ENCODE measurements at places on chromosomes 6 and 20.

GRCh38 chr6:74208239-74208638, 512.2 kb downstream of the CD109 start:
- DNase-seq = no peak

- no peak for DNase-seq
Observed at GRCh38 chr6:136066005-136066404, 184.1 kb downstream of the MTFR2 start.

- DNase-seq = no peak
Observed at GRCh38 chr6:159689001-159689400, 4.0 kb downstream of the SOD2 start.

DNA sequence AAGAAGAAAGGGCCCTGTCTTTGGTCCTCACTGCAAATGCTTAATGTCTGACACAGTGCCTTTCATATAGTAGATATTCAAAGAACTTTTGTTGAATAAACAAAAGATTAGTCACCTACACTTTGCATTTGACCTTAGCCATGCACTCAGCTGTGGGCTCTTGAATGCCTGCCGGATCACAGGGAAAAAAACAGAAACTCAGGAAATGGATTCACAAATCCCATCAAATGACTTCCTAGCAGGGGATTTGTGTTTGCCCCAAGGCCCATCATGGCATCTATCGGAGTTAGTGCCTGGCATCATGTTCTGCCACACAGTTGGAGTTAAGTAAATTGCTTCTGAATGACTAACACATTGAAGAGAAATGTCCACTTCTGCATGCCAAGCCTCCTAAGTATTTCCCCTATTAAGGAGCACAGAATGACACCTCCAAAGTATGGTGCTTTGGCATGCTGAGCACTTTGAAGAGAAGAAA, 72.3 kb upstream of the DST start:
- no peak for DNase-seq

- DNase-seq = no peak
Observed at GRCh38 chr6:99345164-99345563, 4.3 kb downstream of the FAXC start.

DNA sequence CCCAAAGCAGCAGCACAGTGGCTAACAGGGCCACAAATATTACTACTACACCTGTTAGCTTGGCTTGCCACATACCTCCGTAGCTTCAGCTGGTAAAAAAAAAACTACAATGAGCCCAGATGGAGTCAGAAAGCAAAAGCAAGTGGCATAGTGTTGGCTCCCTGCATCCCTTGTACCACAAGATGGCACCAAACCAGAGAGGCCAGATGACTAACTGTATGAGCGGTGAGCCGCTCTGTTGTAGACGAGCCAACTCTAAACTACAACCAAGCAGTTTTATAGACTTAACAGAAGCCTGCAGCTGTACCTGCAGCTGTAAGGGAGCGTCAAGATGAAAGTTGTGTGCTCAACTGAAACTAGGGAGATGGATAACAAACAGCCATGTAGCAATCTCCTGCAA, 84.5 kb upstream of the MCHR2 start:
- no peak for DNase-seq

DNA sequence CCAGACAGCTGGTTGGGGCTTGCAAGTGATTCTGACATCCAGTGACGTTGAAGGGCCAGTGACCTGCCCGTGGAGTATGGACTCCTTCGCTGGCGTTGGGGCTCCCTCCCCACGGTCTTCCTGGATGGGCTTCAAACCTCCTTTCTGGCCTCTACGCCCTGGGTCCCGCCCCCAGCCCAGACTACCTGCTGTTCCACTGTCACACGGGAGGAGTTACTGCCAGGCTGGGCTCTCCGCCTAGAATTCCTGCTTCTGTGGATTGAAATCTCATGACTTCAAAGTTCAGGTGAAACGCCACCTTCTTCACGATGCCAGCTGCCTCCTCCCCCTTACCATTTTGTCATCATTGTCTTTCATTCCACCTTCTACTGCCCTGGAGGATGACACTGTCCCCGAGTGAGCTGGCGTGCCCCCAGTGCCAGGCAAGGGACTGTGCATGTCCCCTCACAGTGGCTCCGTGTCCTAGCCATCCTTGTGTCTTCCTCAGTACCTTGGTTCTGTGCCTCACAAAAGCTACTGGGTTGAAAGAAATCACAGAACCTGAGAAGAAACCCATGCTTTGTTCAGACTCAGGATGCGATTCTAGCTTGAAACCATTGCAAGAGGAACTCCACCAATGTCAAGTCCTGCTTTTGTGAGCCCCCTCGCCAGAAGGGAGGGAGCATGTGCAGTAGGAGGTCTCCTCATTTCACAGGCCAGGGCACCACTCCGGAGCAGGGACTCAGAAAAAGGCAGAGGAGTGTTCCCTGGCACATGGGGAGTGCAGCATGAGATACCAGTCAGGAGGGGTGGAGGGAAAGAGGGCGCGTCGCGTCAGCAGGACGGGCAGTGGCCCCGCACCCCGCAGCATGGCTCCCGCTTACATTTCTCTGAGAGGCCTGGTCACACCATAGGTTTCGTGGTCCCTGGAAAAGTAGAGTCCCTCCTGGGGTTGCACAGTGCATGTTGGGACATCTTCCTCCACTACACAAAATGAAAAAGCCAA, 11.0 kb upstream of the IRF4 start:
- DNase-seq = no peak

Measured in stimulated activated CD4-positive, alpha-beta T cell treated with anti-CD3 and anti-CD28 coated beads, TNF-alpha, amount 100 ng/mL, for 24 hours (primary cell).